ENCODE measurements at places on chromosomes 3 and 15.

DNA sequence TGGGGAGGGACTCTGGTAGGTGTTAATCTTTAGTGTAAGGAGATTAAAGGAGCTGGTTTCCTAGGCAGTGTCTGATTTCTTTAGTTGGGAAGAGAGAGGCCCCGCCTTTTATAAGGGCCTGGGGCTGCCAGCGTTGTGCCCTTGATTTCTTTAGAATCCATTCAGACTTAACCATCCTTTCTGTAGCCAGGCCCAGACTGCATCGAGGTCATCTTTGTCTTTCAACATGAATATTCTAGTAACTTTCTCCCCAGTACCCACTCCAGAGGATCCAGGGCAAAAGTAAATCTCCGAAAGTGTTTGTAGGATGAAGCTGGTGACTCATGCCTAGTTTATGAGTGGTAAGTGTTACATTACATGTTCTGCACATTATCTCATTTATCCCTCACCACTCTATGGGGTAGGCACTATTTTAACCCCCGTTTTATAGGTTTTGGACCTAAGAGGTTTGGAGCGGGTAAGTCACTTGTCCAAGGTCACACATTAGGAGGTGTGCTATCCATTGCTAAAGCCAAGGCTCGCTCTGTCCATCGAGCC is 11.8 kb upstream of the USP3 start:
- DNase-seq: no peak

DNA sequence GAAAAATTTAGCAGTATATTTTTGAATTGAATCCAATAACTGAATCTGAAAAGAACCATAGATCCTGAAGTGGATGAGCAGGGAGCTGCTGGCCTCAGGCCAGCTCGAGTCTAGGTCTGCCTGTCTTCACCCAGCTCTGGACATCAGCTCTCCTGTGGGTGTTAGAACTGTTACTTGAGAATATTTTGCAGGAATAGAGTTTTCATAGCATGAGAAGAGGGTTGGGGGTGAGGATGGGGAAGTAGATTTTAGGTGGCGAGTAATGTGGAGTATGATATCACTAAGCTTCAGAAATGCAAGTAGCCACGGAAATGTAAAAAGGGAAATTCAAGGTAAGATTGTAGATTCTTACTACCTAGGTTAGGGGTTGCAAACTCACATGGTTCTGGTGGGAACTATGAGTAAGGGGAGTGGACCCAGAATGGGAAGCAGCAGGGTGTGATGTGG is 6.2 kb downstream of the RAB8B start:
- DNase-seq: no peak

- no peak for DNase-seq
Measured at GRCh38 chr3:101989578-101990200, 140.4 kb downstream of the NFKBIZ start.

DNA sequence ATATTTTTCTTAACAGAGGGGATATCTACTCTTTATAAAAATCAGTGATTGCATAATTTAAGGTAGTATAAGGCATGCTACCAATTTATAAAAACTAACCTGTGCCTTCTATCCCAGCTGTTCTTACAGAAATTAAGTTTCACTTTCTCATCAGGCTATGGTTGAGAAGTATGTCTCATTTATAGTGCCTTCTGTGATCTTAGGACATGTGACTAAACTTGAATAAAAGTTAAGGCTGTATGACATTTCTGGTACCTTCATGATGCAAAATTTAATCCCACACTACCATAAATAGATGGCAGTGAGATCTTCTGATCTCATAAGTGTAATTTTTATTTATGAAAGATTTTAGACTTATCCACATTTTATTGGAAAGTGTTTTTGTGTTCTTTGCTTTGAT is 12.6 kb downstream of the TIPARP start:
- no peak for DNase-seq

GRCh38 chr3:177538048-177538749 is 340.9 kb upstream of the TBL1XR1 start:
- DNase-seq: no peak

DNA sequence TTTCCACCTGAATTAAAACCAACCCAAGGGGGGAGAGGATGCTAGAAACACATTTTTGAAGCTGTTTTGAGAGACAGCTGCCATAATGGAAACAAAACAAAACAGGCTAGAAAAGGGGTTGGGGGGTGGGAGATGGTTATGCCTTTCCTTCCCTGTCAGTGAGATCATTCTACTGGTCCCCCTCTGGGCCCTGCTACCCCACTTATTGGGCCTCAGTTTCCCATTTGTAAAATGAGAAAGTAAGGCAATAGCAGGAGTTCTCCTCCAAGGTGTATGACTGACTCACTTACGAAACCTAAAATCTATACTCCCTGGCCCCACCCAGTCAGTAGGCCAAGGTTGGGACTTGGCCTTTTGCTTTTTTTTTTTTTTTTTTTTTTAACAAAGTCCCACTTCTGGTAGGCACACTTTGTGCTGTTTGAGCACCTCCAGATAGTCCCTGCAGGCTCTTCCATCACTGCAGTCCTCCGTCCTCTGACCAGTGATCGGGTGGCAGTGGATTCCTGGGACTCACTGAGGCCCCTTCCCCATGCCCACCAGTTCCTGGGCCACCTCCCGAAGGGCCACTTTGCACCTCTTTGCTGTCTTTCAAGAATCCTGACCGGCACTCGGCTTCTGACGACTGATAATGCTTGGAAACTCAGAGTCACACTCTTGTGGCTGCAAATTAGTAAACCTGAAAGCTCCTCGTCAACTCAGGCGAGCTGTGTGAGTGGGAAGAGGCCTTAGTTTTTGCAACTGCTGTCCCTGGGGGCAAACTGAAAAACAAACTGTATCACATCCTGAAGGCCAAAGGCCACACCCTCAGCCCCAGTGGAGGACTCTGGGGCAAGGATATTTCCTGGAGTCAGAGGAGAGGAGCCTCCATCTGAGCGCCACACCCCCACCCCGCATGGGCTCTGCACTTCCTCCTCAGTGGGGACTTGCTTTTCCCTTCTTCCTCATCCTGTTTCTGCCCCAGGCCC is 6.7 kb upstream of the PSTPIP1 start:
- DNase-seq: no peak

GRCh38 chr3:115999613-116000012 is 376.3 kb downstream of the GAP43 start:
- DNase-seq: no peak

DNA sequence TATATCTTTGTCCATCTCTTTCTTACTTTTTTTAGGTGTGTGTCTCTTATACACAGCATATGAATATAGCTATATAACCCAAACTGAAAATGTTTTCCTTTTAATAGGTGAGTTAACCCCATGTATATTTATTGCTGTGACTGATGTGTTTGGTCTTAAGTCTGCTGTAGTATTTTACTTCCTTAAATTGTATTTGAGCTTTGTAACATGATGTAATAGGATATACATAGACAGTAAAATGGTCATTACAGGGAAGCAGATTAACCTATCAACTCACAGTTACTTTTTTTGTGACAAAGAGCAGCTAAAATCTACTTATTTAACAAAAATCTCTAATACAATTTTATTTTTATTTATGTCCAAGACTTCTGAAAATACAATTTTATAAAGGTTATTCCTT is 51.8 kb upstream of the CDAN1 start:
- DNase-seq: no peak

DNA sequence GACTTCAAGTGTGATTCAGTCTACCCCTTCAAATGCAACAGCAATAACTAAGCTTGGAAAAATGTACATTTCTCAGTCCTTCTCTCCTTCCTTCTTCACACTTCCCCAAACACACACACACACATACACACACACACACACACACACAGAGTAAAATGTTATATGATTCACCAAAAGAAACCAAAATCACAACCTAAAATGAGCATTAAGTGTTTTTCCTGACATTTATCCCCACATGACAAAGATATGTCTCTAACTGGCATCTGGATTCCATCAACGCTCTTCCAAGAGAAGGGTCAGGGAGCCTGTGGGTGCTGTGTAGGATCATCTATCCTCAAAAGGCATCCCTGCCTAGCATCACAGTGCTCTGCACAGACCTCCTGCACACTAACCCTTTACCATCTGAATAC is 21.0 kb downstream of the PDZRN3 start:
- no peak for DNase-seq

DNA sequence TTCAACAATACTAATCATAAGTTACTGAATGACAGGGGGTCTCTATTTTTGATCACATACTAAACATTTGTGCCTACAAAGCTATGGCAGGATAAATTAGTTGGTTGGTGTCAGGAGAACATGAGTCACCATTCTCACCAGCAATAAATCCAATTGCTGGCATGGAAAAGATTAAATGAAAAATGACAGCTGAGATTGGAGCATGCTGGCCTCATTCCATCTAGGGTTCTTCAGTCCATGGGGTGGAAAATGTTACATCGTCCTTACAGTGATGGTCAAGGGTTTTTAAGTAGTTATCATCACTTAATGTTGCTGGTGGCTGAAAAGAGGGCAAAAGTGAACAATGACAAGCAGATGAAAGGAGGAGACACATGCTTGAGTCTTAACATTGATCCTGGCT is 180.1 kb upstream of the BCL6 start:
- no peak for DNase-seq

- no peak for DNase-seq
Measured at GRCh38 chr3:127820826-127821313, 1.4 kb downstream of the MGLL start.

GRCh38 chr15:90799639-90800170 is 68.7 kb upstream of the FURIN start:
- DNase-seq: no peak

DNA sequence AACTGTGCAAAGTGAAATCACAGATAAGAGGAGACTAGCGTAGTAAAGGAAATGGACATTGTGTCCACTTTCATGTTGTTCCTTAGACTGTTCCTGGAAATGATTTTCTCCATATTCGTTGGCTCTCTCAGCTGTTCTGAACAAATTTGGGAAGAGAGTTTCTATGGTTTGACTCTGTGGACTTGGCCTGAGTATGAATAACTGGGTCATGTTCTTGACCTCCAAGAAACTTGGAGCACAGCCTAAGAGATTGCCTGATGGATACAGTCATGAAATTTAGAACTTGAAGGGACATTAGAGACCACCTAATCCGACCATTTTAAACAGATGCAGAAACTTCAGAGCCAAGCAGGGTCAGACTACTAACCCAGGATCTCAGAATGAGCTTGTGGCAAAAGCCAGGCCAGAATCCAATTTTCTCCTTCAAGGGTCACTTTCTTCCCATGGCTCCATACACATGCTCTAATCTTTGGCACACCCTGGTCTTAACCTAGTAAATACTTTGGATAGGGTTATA is 430.4 kb downstream of the RBMS3 start:
- DNase-seq: no peak

- DNase-seq: no peak
Measured at GRCh38 chr15:39429898-39430357, 151.0 kb upstream of the THBS1 start.

DNA sequence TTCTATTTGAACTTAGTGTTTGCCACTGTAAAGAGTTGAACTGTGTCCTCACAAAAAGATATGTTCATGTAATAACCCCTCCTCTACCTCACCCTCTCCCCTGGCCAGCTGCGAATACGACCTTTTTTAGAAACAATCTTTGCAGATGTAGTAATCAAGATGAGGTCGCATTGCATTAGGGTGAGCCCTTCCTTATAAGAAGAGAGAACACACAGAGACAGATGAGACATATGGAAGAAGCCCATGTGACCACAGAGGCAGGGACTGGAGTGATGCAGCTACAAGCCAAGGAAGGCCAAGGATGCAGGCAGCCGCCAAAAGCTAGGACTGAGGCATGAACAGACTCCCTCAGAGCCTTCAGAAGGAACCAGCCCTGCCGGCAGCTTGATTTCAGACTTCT is 27.6 kb downstream of the GPR176 start:
- DNase-seq: no peak

DNA sequence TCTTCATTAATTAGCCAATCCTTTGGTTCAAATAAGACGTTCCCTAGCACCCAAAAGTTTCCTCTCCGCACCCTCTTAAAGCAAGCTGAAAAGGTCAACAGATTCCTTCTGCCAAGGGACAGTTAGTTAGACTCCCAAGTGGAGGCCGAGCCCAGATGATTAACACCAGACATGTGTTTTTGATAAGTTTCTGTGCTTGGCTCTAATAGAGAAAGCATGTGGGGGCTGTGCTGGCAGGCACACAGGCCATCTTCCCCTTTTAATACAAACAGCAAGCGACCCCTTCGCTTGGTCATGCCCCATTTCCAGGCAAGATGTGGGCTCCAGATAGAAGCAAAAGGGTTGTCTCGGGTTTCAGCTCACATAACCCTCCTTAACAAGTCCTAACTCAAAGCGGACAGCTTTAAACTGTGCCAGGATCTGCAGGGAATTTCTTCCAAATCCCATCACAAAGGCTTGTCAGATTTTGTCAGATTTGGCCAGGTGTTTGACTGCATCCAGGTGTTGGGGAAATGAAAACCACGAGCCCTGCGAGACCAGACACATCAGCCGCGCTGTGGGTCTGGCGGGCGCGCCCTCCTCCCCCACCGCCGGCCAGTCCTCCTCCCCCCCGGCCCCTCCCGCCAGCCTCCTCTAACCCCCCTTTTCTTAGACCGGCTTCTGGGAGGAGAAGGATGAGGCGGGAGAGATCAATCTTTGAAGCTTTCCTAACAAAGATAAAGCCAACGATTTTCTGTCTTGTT is 3.3 kb downstream of the HES1 start:
- no peak for DNase-seq

DNA sequence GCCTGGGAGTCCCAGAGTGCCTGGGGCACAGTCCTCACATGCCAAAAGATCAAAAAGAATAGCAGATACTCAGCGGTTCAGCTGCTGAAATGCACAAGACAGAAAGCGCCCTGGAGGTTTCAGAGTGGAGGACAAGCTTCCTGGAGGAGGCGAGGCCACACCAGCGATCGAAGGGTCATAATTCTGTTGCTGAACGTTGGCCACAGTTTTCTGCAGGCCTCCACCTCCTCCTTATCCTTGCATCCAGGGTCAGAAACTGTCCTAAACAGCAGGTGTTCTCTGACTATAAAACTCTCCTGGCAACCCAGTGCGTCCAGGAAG is 220.3 kb upstream of the LINGO1 start:
- DNase-seq: no peak

All from activated CD8-positive, alpha-beta memory T cell treated with anti-CD3 and anti-CD28 coated beads for 1 hour (primary cell).